PC-9 (cell line): ENCODE measurements at places on chromosomes 4 and X. TPM values are rescaled to one million over a fixed set of nuclear protein-coding genes. Genes with fewer than 3 reads are reported as not detected.

The SGMS2 gene
- 17.0 and 17.9 TPM in 2 replicates for total RNA-seq

The APELA gene
- total RNA-seq, result not detected in 2 replicates

The VSIG1 gene
- total RNA-seq, result not detected in 2 replicates

DNA sequence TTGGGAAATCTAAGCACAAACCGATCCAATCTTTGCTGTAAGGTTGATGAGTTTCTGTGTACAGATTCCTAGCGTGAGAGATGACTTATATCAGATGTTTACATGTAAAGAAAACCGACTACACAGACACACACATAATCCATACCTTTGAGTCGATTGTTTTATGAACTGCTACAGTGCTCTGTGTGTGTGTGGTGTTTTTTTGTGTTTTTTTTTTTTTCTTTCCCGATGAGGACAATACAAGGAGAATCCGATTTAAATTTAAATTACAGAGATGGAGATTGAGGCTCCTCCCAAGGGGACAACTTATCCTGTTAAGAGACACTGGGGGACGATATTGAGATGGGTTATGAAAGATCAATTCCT, 461 bp upstream of the SLC9A6 start:
- no peak for DNase-seq

DNA sequence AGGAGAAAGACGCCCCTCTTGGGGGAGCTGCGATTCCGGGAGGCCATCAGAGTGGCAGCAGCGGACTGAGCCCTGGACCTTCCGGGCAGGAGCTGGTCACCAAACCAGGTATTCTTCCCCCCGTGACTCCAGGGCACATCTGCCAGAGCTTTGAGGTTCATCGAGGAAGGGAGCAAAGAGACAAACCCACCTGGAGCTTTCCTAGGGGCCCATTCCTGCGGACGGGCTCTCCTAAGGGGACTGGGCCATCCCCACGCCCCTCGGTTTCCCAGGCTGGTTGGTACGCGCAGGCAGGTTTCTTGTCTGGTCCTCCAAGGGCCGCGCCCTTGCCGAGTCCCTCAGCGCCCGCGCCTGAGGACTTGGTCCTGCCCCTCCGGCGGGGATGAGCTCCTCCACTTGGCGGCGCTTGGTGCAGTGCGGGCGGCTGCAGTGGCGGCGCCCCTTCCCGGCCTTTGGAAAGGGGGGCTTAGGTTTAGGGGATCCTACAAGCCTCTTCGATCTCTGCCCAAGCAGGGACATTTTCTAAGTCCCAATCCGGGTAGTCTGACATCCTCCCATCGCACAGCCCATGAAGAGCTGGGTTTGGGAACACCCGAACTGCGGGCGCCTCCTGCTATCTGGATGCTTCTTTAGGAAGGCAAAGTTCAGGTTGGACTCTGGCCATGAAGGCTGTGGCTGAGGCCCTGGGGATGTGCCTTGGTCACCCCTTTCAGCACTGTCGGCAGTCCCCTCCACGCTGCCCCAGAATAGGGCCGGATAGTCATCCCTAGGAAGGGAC, 538 bp downstream of the STBD1 start:
- DNase-seq, result peak; percentile 48

DNA sequence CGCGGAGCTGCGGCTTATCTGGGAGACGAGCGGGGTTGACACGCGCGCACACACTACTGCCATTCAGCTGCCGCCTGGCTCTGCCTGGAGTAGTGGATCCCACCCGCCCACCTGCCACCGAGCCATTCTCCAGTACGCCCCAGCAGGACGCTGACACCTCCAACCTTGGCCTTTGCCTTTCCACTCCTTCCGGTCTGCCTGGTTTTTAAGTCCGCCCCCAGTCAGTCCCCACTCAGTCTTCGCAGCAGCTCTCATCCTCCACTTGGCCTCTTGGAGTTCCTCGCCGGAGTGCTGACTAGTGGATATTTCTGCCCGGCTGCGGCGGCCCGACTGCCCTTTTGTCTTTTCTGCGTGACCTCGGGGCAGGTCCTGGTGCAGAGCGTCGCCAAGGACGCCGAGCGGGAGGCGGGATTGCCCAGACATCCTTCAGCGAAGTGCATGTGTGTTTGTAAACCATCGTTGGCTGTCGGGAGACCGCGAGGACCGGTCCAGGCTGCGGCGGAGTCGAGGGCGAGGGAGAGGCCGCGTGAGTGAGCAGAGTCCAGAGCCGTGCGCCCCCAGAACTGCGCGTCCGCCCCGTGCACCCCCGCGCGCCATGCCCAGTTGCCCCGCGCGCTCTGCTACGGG, 1.1 kb downstream of the SLIT2 start:
- DNase-seq, result peak; percentile 20

- no peak for DNase-seq
These were observed 95.5 kb upstream of the CPEB2 start for GRCh38 chr4:14906805-14907204.

GRCh38 chr4:140426610-140427105, 790 bp downstream of the CLGN start:
- no peak for DNase-seq
